SHP77 treated with DMSO at 0.1 percent for 48 hours (cell line): ENCODE measurements at places on chromosomes 7 and 10.

DNA sequence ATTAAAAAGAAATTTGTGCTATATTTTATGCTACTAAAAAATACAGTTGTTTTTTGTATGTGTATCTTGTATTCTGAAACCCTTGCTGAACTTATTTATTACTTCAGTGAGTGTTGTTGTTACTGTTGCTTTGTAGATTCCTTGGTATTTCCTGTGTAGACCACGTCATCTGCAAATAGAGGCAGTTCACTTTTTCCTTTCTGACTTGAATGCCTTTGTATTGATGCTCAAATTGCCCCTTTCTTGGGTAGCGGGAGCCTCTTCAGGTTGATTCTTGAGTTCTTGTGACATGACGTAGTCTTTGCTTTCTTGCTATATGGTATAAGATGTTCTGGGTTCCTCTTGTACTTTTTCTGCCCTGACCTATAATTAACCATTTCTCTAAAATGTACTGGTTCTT, 504.1 kb downstream of the SDK1 start:
- no peak for DNase-seq

DNA sequence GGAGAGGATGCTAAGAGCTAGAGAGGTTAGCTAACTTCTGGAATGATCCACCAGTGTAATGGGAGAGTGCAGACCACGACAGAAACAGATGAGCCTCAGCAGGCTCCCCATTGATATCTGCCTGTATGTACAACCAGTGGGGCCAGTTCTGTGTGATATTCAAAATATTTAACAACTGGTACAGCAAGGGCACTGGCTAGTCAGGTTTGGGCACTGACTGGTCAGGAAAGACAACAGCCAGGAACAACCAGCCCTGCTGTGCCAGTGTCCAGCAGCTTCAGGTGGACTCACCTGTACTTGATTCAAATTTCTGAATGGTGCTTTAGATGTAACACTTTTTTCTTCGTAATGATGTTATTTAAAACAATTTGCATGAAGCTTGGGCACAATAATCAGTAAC, 5.9 kb upstream of the TRIL start:
- DNase-seq, result no peak

DNA sequence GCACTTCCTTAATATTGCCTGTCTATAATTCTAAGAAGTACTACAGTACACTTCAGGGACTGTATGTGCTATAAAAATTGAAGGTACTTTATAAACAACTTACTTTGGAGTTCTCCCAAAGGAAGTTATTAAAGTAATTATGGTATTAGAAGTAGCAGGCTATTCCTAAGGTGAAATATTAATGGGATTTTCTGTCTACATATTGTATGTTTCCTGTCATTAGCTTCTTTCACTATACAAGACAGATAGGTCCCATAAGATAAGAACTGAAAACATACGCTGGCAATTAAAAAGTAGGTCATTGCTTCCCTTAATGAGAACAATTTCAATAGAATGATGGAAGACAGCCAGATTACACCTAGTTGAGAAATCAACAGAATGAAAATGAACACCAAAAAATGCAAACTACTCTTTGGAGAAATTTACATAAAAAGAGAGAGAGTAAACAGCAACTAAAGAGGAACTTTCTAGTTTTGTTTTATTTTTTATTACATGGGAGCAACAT, 147.0 kb downstream of the HBP1 start:
- DNase-seq, result no peak

DNA sequence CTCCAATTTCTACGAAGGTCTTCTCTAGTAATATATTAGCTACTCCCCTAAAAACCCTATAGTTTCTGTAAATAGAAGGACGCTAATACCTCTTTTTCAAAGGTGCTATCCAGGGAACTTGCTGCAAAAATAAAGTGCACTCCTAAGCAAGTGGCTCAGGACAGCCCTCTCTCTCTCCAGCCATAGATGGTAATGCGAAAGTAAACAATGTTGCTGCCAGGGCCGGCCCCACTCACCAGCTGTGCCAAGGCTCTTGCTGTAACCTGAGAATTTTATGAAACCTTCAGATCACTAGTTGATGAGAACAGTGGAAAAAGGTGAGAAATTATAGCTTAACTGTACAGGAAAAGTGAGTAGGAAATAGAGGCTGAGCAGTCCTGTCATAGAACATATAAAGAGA, 10.9 kb upstream of the TAS2R39 start:
- peak; percentile 55 for DNase-seq
